ENCODE measurements at places on chromosomes 5 and 9. TPM values are rescaled to one million over a fixed set of nuclear protein-coding genes. Genes with fewer than 3 reads are reported as not detected.

GRCh38 chr9:120713257-120714087, 798 bp downstream of the MEGF9 start:
- DNase-seq = peak; percentile 14

DNA sequence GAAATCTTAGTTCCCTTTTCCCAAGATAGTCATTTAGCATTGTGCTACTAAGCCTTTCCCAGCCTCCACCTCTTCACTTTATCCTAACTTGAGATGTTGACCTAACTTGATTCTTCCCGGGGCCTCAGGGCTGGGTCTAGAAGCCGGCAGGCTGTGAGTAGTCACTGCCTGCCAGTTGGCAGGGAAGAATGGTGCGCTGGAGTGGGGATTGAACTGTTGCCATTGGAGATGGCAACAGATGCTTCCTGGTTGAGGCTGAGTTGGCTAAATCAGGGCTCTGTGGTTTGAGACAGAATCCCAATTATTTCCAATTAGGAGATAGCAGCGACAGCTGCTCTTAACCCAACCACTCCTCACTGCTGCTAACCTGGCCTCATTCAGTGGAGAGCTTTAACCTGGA, 343.1 kb downstream of the BRINP1 start:
- DNase-seq = no peak

The CFAP77 gene
- total RNA-seq = not detected

- DNase-seq = no peak
Observed at GRCh38 chr5:2891781-2892180, 140.3 kb upstream of the IRX2 start.

GRCh38 chr9:91727316-91727861, 222.6 kb downstream of the ROR2 start:
- DNase-seq = peak; percentile 17

The SHISAL2B gene
- not detected for total RNA-seq
